HepG2 (cell line): ENCODE measurements at places on chromosomes 16 and 17. TPM values are rescaled to one million over a fixed set of nuclear protein-coding genes. Genes with fewer than 3 reads are reported as not detected.

The PPY gene
- total RNA-seq = not detected in 2 replicates

GRCh38 chr17:49404361-49404760, 10.3 kb downstream of the PHB1 start:
- no peak overlapping the region for H3K27ac ChIP-seq
- no peak for DNase-seq
- peaks cover 39% of the 10 kb centered on the region for H3K36me3 ChIP-seq

GRCh38 chr17:60559995-60560859, 34.2 kb upstream of the APPBP2 start:
- no peaks in the 10 kb centered on the region; the same call in 2 of the 3 replicates for H3K27me3 ChIP-seq
- H3K4me1 ChIP-seq = peaks cover 38% of the 10 kb centered on the region
- H3K4me3 ChIP-seq = peak overlapping the region; percentile 61
- H3K36me3 ChIP-seq = no peaks in the 10 kb centered on the region
- peak overlapping the region; percentile 82 for H3K27ac ChIP-seq

GRCh38 chr16:79757968-79758367, 157.4 kb upstream of the MAF start:
- H3K4me3 ChIP-seq = no peak overlapping the region
- H3K27ac ChIP-seq = no peak overlapping the region
- no peak for DNase-seq
- no peaks in the 10 kb centered on the region for H3K27me3 ChIP-seq

DNA sequence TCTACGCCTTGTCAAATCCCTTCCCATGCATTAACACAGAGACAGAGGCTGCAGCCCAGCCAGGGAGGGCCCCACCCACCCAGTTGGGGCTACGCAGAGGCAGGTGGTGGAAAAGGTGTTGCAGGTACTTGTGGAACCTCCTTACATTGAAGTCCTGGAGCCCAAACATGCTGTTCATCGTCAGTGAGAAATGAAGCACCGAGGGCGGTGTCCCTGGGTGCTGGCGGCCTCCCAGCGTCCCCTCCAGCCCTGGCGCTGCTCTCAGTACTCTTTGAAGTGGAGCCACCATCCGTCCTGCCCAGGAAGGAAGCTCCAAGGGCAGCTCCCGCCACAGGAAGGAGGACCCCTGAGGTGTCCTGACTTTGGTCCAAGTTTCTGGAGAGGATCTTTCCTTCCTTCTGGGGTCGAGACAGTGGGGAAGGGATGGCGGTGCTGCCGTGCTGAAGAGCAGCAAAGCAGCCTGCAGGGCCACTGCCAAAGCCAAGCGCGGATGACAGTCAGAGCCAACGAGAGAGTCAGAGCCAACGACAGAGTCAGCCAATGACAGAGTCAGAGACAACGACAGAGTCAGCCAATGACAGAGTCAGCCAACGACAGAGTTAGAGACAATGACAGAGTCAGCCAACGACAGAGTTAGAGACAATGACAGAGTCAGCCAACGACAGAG, 23.4 kb downstream of the LMF1 start:
- H3K27me3 ChIP-seq = no peaks in the 10 kb centered on the region
- no peaks in the 10 kb centered on the region for H3K4me1 ChIP-seq
- no peak for DNase-seq
- no peak overlapping the region for H3K4me3 ChIP-seq
